ENCODE measurements at places on chromosomes 1 and 21.

DNA sequence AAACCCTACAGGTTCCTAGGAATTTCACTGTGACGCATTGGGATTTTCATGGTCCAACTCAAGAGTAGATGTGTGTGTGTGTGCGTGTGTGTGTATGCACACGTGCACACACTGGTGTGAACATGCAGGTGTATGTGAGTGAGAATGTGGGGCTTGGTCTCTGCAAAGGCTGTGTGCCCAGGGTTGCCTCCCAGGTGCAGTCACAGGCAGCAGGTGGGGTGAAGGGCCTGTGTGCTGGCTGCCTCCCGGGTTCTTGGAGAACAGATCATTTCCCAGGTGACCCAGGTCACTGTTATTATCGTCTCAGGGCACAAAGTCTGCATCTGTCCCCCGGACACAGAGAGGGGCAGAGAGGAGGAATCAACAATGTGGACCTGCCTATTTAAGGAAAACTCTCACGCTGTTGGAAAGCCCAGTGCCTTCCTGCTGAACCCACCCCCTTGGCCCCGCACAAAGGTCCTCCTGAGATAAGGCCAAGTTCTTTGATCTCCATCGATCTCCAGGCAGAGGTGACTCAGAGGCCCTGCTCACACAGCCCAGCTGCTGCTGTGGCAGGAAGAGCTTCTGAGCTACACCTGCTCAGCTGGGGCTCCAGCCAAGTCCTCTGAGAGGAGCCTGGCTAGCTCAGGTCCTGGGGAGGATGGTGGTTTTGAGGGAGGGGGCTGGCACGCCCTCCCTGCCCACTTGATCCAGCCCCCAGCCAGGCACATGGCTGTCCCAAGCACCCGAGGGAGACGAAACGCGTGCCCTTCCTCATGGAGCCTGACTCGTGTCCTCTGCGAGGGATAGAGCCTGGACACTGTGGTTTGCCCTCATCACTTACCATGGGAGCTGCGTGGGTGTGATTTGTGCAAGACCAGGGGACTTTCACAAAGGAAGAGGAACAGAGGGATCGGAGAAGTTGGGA, 134.0 kb upstream of the ARHGEF16 start:
- DNase-seq: no peak

- no peak for DNase-seq
These were observed 185.4 kb downstream of the ZSCAN20 start for GRCh38 chr1:33657833-33658232.

- no peak for DNase-seq
These were observed 37.5 kb downstream of the DPT start for GRCh38 chr1:168691541-168691940.

DNA sequence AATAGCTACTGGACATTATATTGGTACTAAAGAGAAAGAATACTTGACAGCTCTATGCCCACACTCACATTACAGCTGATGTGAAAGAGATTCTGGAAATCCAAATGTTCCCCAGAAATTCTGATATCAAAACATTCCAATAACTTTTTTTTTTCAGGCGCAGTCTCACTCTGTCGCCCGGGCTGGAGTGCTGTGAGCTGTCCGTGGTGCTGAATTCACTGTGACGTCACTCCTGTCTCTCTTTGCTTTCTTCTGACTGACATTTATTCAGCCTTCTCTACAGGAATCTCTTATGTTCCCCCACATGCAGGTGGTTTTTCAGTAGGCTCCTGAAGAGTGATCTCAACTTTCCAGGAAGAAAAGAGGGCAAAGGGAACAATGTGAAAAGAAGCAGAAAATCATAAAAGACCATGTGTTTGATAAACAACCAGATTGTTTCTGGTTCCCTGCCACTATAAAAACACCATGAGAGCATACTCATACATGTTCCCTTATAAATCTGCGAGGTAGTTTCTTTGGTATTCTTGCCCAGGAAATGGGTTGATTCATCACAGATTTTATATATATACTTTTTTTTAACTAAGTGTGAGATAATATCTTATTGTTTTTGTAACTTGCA, 6.2 kb downstream of the S100A7A start:
- peak; percentile 55 for DNase-seq

GRCh38 chr1:182149411-182149965, 88.0 kb upstream of the ZNF648 start:
- DNase-seq: peak; percentile 22

- DNase-seq: no peak
These were observed 26.8 kb downstream of the GORAB start for GRCh38 chr1:170558731-170559130.

DNA sequence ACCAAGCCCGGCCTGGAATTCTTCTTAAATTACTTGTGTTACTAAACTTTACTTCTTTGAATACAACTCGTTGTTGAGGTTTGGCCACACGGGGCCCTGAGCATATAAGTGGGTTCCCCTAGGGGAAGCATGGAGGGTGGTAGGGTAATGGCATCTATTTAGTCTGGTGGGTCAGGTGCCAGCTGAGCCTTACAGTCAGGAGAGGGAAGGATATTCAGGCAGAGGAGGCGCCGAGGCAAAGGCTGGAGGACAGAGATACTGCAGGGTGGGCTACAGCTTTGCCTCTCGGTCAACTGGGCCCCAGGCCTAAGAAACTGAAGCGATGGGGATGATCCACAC, 424 bp upstream of the NECAP2 start:
- no peak for DNase-seq

DNA sequence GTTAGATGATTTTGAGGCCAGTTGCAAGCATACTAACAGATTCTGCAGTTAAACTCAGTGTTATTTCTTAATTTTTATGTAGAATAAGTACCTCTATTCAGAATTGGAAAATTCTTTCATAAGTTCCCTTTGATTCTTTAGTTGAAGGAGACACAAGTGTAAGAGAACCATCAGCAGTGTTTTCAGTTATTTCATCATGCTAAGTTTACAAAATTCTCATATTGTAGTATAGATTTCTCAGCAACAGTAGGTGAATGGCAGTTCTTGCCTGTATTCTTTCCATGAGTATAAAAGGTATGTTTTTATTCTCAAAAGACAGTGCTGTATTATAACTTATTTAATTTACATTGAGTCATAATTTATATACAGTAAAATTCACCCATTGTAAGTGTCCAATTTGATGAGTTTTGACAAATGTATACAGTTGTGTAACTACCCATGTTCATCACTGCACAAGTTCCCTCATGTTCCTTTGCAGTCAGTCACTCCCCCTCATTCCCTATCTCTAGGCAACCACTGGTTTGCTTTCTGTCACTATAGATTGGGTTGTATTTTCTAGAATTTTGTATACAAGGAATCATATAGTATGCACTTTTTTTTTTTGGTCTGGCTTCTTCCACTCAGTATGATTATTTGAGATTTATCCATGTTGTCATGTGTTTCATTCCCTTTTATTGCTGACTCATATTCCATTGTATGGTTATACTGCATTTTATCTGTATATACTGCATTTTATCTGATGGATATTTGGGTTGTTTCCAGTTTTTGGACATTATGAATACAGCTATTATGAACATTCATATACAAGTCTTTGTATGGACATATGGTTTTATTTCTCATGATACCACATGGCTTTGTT, 3.9 kb downstream of the RPS6KC1 start:
- no peak for DNase-seq

DNA sequence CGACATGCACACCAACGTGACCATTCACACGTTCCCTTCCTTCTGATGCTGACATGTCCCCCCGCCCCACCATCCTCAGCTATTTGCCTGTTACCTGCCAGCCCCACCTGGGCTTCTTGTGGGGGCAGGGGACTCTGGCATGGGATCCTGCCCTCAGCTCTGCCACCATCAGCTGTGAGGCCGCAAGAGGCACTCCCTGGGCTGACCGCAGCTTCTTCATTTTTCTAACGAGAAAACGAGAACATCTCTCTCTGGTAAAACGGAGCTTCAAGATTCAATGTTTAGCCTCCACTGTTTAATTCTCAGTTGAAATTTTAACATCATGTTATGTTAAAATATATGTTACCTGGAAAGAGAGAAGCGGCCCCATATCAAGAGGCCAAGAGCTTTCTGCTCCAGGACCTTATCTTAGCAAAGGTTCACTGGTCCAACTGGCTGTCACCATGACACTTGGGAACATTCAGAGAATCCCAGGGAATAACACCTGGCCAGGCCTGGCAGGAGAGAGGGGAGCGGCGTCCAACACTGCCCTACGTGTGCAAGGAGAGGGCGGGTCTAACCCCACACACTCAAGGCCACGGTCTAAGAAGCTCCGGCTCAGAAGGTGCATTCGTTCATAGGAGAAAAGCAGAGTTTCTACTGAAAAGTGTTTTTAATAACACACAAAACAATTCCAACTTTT, 51.3 kb downstream of the HLCS start:
- DNase-seq: no peak

DNA sequence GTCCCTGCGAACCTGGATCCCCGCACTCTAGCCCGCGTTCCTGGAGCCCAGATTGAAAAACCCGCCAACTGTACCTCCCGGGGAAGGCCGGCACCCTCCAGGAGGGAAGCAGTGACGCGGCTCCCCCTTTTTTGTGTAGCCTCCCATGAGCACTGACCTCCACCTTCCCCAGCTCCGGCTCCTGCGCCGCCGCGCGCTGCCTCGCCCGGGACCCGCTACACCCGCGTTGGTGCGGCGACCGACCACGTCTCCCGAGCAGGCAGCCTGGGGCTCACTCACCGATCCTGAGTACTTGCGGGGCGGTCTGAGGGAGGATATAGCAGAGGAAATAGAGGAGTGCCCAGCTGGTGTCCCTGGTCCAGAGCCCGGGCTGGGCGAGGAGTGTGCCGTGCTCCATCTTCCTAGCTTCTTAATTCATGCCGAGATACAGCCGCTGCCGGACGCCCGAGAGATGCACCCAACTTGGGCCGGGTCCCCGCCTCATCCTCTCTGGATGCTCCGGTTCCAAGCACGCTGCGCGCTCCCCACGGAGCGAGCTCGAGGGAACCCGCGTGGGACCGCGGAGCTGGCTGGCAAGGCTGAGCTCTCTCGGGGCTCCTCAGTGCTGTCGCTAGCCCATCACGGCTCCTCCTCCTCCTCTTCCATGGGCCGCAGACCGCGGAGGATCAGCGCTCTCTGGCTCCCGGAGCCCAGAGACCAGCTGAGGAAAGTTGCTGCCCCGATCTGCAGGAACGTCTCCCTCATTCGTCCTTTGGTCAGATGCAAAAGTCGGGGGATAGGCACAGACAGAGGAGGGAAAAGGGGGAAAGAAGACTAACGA, 482 bp downstream of the GRIK1 start:
- no peak for DNase-seq

GRCh38 chr1:156259805-156260204, 11.9 kb upstream of the PAQR6 start:
- DNase-seq: no peak

DNA sequence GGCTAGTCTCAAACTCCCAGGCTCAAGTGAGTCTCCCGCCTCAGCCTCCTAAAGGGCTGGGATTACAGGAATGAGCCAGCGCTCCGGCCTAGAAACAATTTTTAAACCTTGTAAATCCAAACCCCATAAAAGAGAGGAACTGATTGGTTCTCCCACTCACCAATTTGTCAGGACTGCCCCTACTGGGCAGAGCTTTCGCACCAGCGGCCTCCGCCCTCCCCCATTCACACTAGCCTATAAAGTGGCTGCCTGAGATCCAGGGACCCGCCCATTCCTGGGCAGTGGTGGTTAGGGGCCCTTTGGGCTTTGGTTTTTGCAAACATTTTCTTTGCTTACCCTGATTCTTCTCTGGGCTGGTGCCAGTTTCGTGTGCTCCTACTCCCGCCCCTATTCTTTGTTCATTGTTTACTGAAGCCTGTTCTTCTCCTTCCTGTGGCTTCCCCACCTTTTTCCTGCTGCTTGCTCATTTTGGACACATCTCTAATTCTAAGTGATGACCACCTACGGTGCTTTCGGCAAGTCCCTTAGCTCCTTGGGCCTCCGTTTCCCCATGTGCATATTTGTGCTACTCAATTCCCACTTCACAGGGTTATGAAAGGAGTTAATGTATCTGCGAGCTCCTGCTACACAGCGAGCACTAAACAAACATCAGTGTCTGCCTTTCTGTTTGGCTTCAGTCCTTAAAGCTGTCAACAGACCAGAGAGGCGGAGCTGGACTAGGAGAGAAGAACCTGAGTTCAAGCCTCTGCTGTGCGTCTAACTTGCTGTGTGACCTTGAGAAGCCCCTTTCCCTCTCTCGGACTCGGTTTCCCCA, 39.8 kb upstream of the CLIC4 start:
- no peak for DNase-seq

DNA sequence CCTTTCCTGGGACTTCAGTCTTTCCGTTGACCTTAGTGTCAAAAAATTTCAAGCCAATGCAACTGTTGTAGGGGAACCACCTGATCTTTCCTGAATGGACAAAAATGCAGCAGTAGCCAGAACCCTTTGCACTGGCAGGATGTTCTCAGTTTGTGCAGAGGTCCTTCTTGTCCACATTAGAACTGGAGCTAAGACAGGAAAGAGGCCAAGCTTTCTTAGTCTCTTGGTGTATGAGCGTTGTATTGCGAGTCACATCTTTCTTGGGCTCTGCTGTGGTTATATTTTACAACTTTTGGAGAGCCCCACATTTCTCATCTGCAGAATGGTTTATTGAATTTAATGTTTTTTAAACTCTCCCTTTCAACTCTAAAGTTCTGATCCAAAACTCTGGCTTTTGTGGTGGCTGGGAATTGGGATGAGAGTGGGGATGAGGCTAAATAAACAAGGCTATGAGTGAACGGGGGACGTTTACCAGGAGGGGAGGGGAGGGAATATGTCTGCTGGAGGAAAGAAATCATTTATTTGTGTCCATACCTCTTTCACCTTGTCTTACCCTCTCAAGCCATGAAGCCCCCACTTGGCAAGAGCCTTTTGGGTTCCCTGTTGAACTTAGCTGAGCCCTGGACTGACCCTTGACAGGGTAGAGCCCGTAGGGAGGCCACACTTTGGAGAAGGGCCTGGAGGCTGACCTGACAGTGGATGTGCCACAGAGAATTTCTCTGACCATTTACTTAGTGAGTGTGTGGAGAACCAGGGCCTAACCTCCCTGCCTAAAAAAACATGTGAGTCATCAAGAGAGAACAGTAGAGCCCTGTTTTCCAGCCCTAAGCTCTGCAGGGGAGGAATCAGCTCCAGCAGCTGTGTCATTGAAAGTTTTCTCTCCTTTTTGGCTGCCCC, 586 bp downstream of the CHI3L2 start:
- DNase-seq: no peak

DNA sequence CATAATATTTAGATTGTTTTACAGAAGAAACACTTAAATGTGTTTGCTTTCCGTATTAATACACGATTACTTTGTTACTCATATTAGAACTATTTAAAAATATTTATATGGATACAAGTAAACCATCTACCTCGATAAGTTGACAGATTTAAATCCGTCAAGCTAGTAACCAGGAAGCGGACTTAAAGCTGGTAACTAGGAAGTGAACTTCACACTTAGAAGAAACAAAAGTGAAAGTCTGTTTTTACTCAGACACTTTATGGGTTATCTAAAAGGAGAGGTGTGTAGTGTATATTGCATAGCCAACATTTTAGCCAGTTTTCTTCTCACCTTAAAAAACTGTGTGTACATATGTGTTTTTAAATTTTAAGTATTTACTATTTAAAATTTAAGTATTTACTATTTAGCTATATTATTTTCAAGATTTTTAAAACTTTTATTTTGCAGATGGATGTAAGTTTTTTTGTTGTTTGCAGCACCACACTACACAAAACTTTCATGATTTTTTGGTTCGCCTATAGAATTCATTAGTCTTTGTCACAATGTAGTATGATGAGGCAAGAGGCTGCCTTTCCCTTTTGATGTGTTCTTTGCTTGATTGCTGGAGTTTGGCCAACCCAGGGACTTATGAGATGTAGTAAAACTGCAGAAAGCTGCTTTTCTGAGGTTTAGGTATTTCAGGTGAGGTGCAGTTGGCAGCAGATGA, 2.7 kb downstream of the USP25 start:
- DNase-seq: peak; percentile 68

GRCh38 chr1:26734501-26735058, 38.8 kb downstream of the ARID1A start:
- DNase-seq: no peak

GRCh38 chr1:177934927-177935326, 34.9 kb downstream of the SEC16B start:
- DNase-seq: no peak

Data from CD4-positive, alpha-beta T cell treated with Interleukin-2 at 100 ng/mL for 4 hours (primary cell).